ENCODE measurements at places on chromosomes 7 and 10. TPM values are rescaled to one million over a fixed set of nuclear protein-coding genes. Genes with fewer than 3 reads are reported as not detected.

GRCh38 chr10:5040781-5041470, 37.3 kb upstream of the AKR1C2 start:
- no peak for DNase-seq

- DNase-seq: no peak
These were observed 146.7 kb upstream of the TMEM196 start for GRCh38 chr7:19920166-19920565.

DNA sequence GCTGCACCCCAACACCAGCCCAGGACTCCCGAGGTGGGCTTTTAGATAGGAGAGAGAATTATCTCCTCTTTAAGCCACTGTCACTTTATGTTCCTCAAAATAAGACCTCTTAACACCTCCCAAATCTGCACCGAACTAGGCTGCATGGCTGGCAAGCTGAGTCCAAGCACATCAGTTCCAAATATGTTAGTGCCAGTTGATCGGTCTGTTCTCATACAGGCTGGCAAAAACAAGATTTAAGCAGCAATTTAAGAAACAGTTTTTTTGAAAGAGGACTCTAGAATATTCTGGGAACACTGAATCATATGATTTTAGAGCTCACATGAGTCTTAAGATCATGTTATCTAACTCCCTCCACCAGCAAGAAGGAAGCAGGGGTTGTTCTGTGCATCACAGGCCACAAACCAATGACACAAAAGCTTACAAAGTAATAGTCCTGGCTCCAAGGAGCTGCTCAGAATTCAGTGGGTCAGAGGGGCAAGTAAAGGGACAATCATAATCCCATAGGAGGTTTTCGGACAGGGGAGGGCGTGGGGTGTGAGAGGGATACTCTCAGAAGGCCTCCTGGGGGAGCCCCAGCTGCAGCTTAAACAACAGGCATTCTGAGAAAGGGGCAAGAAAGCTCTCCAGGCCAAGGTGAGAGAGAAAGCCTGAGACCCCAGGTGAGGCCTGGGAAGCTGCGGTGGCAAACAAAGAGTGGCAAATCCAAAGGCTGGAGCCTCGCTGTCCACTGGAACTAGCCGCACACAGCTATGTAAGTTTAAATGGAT, 7.1 kb downstream of the COBL start:
- DNase-seq: no peak

The LIPK gene
- polyA plus RNA-seq: 1.5 TPM

- DNase-seq: no peak
These were observed 31.2 kb downstream of the SMNDC1 start for GRCh38 chr10:110273474-110273873.

The CFAP69 gene
- 3.8 TPM for polyA plus RNA-seq

All from thymus (tissue), 14 donors.